ENCODE measurements at places on chromosomes 16 and 17. TPM values are rescaled to one million over a fixed set of nuclear protein-coding genes. Genes with fewer than 3 reads are reported as not detected.

Gene TMIGD1
- total RNA-seq: not detected

Gene KIFC3
- total RNA-seq: 1.2 TPM

Gene LGALS9
- 29.7 TPM for total RNA-seq

Gene GPR142
- total RNA-seq: not detected

Gene KRTAP17-1
- total RNA-seq: not detected

Gene RNF40
- total RNA-seq: 95.1 TPM

Gene KIF18B
- 51.5 TPM for total RNA-seq

Gene CACNA1H
- 1.4 TPM for total RNA-seq

Gene RNF222
- total RNA-seq: 0.09 TPM

Gene MIEF2
- total RNA-seq: 15.2 TPM

Gene DBF4B
- 16.3 TPM for total RNA-seq

Gene SLC16A11
- total RNA-seq: 0.63 TPM

Gene IL17C
- 0.56 TPM for total RNA-seq

Gene CEP295NL
- total RNA-seq: not detected

Gene SLC6A4
- not detected for total RNA-seq

Gene CRYBA1
- not detected for total RNA-seq

Gene TEX19
- 0.28 TPM for total RNA-seq

Gene FN3K
- 6.1 TPM for total RNA-seq
